Posterior vena cava (tissue), 2 donors: ENCODE measurements at places on chromosomes 5 and 9. TPM values are rescaled to one million over a fixed set of nuclear protein-coding genes. Genes with fewer than 3 reads are reported as not detected.

The C5 gene
- total RNA-seq: 5.9 TPM

The NEURL1B gene
- 38.6 TPM for total RNA-seq

The RLN2 gene
- not detected for total RNA-seq

The LIX1 gene
- not detected for total RNA-seq

The TNFSF15 gene
- total RNA-seq: 0.28 TPM

The STC2 gene
- total RNA-seq: 4.2 TPM

The ATP10B gene
- total RNA-seq: not detected

The SPATA31A1 gene
- total RNA-seq: not detected

The C8G gene
- total RNA-seq: 1.4 TPM

DNA sequence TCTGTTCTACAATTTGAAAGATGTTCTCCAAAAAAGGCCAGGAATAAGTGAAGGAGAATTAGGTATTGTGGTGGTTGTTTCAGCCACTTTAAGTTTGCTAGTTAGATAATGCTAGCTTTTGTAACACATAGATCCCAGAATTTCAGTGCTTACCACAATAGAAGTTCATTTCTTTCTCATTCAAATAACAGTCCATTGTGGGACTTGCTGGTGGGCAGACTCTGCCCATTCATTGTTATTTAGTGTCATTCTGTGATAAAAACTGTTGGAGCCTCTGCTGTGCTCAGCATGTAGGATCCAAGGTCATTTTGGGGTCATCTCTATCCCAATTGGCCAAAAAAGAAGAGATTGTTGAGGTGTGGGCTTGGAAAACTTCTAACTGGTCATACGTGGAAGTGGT lies 106.8 kb downstream of the CCDC192 start:
- DNase-seq: no peak

DNA sequence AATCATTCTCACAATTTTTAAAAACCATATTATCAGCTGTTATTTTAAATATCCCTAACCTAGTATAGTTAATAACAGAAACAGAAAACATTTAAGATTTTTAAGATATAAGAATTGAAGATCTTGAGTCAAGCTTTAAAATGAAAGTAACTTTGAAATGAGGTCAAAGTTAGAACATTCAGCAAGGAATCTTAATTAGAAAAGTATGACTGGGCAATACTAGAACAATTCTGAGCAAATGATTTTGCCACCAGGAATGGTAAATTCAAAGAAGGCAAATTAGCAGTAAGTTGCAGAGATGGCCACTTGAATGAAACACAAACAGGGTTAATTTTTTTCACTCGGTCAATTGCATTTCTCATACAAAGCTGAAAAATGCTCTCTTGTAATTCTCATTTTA lies 117.9 kb downstream of the NXNL2 start:
- DNase-seq: no peak

DNA sequence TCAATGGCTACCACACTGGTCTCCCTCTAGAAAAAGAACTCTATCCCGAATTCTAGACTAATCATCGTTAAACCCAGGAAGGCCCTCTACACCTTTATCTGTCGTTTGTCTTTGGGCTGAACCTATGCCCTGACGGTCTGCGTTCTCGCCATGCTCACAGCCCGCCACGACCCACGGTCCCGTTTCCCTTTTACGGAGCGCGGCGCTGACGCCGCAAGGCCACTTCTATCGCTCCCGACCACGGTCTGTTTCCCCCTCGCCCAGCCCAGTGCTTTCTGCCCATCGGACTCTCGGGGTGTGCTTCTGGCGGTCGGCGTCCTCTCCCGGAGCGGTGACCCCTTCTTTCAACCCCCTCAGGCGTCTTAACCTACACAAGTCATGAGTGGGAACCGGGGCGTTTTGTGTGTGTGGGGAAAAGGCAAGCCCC lies 974 bp downstream of the C9orf40 start:
- DNase-seq: peak; percentile 83

DNA sequence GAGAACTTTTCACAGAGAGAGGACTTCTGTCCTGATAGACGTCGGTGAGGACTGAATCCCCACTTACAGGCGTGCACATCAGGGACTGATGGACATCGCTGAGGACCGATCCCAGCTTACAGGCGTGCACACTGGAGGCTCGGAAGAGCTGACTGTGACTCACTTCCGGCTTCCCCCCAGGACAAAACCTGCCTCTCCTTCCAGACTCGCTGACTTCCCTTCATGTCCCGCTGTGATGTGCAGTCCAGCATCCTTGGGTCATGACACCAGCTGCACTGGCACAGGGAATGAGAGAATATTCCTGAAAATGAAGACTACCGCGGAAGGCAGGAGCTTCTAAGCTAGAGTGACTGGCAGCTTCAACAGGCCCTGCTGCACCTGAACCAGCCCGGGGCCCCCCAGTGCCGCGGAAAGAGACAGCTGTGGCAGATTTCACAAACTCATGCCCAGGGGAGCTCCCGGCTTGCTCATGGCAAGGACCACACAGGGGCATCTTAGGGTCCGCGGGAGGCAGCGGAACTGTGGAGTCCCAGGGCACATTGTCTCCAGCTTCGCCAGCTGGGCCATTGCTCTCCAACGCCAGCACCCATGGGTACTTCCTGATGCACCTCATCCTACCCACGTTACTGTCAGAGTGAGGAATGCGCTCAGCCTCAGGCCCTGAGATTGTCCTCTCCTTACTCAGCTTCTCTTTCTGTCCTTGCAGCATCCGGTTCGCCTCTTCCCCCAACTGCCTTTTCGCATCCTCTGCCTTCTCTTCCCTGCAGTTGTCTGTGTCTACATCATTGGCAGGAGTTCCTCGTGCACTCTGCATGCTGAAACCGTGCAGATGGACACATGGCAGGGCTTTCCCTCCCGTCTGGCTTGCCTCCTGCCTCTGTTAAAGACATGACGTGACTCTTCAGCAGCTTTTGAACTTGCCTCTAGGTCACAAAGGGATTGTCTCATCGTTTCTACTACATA lies 29.5 kb downstream of the SURF6 start:
- no peak for DNase-seq

- DNase-seq: peak; percentile 68
Observed at GRCh38 chr9:93679536-93680442, 103.4 kb downstream of the PHF2 start.

GRCh38 chr9:84001621-84002020 lies 21.0 kb downstream of the RMI1 start:
- no peak for DNase-seq

DNA sequence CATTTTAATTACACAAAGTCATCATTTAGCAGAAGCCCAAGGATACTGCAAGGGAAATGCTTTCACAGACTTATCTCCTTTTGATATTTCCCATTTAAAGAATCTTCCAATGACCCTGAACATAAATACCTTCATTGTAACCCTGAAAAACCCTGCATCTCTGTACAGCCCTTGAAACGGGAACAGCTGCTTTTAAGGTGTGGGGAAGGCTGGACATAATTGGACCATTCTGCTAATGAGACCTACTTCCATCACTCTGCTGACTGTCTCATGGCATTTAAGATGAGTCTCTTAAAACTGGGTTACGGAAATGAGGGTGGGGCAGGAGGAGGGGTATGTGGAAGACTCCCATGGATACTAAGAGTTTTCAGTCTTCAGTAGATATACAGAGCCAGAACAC lies 485.8 kb downstream of the BRINP1 start:
- no peak for DNase-seq

- no peak for DNase-seq
Observed at GRCh38 chr5:153702265-153702664, 211.8 kb downstream of the GRIA1 start.

DNA sequence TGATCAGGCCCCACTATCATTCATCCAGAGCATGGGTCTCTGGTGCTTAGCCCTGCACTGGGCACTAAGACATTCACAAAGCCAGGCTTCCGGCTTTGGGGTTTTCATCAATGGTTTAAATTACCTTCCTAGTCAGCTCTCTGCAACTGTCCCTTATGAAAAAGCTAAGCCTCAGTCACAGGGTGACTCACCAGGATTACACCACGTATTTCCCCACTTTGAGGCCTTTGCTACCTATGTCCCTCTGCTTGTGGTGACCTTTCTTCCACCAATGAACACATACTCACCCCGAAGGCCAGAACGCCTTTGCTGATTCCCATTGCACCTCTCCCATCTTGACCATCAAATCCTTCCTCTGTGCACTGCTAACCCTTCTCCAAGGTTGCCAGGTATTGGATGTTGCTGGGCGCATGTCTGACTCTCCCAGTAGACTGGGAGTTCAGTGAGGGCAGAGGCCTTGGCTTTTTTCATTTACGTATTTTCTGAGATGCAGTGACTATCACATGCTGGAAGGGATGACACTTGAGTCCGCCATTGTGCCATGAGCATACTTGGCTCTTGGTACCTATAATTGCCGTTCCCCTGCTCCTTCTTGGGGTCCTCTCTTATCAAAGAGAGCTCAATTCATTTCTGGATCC lies 58.7 kb upstream of the TNFSF8 start:
- no peak for DNase-seq

DNA sequence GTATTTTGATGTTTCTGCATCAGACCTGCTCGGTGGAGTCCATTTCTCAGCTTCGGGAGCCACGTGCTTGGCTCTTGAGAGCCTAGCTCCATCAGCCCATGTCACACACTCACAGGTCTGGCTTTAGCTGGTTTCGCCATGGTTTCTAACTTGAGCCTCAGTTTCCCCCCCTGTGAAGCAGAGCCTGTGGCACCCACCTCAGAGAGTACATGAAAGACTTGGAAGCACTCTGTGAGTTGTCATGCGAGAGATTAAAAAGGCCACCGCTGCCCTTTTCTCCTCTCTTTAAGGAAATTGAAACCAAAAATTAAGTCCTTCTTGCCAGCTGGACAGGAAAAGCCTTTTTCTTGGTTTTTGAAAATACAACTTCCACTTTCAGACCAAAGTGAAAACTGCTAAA lies 8.8 kb downstream of the TENT4A start:
- DNase-seq: peak; percentile 57

DNA sequence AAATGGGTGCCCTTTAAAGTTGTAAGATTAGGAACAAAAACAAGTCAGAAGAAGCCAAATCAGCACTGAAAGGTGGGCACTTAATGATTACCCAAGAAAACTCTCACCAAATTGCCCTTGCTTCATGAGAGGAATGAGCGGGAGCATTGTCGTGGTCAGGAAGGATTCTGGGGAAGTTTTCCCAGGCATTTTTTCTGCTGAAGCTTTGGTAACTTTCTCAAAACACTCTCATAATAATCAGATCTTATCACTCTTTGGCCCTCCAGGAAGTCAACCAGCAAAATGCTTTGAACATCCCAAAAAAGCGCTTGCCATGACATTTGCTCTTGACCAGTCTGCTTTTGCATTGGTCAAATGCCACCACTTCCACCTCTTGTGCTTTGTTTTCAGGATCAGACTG lies 10.4 kb upstream of the PCDHGC3 start:
- DNase-seq: no peak

DNA sequence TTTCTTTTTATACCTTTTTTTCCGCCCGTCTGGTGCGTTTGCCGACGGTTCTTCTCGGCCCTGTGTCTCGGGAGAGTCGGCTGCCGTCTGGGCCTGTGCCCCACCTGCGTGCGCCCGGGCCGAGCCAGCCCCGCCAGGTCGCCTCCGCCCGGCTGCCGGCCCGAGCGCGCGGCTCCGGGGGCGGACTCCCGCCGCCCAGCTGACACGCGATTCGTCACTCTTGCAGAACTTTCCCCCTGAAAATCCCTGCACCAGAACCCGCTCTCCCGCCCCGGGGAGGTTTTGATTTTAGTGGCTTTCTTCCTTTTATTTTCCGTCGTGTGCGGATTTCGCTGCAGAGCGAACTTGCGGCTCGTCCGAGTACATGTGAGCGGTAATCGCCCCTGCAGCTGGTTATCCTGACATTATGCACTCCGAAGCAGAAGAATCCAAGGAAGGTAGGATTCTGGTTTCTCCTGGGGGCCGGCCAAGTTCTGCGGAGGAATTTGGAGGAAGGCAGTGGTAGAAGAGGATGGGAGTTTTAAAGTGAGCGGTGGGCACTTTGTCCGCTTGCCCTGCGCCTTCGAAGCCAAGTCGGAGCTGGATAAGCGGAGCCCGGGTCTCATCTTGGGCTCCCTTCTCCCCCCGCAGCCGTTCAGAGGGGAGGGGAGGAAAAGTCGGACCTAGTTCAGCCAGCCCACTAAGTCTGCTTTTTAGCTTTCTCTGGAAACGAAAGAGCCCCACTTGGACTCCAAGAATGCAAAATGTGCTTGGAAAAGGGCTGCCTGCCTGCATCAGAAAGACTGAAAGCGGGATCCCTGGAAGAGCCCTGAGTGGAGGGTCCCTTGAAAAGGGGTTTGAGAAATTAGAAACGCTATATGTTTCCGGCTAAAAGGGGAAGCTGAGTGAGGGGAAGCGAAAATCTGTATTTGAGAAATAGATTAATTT lies at the start of gene TNFAIP8:
Gene TNFAIP8, plus strand, starts transcription at position 335 of the 927 bp plus-strand sequence. Its CDS starts 72 bp downstream, at position 407.
- DNase-seq: peak; percentile 82

DNA sequence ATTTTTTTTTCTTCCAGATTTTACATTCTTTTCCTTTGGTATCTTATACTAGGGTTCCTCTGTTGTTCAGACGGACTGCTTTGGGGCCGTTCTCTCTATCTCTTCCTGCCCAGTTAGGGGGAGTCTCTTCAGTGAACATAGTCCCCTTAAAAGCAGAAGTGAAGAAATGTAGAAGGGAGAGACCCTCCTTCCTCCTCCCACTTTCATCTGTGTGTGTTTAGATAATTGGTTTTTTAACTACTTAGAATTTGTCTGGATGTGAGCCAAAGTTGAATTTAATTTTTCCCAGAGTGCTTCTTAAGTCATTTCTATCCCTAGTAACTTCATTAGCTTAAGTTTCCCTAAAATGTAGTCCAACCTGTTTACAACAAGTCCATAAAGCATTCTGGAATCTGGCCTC lies 167.5 kb downstream of the HACD4 start:
- no peak for DNase-seq

DNA sequence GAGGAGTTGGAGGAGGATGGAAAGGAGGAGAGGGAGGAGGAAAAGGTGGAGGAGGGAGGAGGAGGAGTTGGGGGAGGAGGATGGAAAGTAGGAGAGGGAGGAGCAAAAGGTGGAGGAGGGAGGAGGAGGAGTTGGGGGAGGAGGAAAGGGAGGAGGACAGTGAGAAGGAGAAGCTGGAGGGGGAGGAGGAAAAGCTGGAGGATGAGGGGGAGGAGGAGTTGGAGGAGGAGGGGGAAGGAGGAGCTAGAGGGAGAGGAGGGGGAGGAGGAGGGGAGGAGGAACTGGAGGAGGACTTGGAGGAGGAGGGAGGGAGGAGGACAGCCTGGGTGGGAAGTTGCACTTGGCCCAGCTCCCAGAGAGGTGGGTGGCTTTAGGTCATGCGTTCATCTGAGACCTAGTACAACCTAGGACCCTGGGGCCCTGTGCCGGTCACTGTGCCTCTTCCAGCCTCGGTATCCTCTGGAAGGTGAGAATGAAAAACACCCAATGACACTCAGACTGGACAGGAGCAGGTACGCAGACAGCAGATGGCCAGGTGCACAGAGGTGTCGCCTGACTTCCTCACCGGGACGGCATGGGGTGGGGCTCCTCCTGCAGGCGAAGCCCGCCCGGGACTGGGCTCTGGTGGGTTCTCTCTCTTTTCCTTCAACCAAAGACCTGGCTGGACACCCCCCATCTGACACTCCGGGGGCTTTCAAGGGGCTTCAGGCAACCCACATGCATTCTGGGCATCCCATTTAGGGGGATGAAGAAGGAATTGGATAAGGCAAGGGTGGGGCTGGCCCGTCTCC lies 12.2 kb upstream of the SLC2A6 start:
- DNase-seq: peak; percentile 73

- no peak for DNase-seq
Observed at GRCh38 chr5:2724031-2724581, 27.4 kb downstream of the IRX2 start.
